ENCODE measurements at places on chromosomes 12 and 14.

DNA sequence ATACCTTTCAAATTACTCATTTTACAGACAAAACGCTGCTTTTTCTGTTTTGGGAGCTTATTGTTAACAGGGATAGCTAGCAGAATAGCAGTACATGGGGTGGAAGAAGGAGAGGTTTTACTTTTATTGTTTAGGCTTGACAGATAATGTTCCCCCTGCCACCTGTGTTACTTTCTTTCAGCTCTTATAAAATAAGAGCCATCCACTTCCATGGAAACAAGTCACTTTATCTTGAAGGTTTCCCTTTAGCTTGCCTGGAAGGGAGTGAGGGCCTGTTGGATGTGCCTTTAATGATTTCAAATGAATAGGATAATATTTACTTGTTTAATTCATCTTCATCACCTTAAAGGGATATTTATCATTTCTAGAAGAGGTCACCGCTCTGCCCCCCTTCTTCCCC lies 23.3 kb downstream of the GPATCH2L start:
- DNase-seq = no peak

DNA sequence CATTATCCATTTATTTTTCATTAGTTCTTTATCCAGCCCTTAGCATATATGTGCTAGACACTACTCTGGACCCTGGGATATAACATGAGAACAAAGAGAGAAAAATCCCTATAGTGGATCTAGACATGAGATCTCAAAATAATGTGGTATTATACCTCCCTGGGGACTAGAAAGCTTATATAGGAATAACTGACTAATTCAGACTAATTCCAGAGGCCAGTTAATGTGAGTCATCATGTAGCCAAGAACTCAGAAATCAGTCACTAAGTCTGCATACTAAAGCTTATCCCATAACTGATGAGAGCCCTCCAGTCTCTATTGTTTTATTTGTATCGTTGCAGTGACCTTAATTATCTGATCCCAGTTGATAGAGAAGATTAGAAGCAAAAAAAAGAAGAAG lies 267.1 kb upstream of the RGS6 start:
- no peak for DNase-seq

GRCh38 chr14:96931751-96932150 lies 134.6 kb downstream of the VRK1 start:
- no peak for DNase-seq

GRCh38 chr14:57659052-57659451 lies 165.4 kb upstream of the CCDC198 start:
- DNase-seq = no peak

DNA sequence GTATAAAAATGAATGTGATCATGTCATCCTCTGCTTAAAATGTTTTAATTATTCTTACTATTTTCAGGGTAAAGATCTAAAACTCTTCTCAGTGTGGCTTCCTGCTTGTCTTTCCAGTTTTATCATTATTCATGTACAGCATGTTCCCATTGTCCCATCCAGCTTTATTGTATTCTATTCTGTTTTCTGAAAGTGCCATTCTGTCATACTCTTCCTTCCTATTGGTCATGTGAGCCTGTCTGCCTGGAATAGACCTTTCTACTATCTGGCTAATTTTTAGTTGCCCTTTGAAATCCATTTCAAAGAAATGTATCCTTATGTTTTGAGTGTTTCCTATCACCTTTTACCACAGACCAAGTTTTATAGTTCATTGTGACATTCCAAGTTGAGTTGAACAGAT lies 34.9 kb downstream of the PALS1 start:
- DNase-seq = no peak

DNA sequence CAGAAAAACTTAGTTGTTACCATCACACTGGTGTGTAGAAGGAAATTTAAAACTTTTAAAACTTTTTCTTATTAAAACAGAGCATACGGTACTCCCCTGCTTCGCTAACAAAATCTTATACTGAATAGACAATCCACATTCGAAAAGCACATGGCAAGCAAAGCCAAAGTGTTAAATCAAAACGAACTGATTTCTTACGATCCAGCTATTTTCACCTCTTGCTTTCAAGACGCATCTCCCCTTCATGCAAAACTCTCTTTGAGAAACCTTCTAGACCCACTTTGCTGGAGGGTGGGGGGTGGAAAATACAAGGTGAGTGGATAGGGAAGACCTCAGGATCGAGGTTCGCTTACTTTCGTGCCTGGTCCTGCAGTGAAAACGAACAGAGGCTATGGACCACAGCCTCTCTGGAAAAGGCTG lies 328 bp downstream of the INTS13 start:
- DNase-seq = peak; percentile 46
